ENCODE measurements at places on chromosomes 2 and 18. TPM values are rescaled to one million over a fixed set of nuclear protein-coding genes. Genes with fewer than 3 reads are reported as not detected.
A peak's percentile ranks its signal among the peaks of the same experiment; 100 is the strongest.

CMPK2 gene
- total RNA-seq, result 36.6 TPM

FAM110C gene
- total RNA-seq, result 0.34 TPM

GALR1 gene
- not detected for total RNA-seq

VWA3B gene
- total RNA-seq, result not detected

SIX2 gene
- total RNA-seq, result 1.8 TPM

CPLX4 gene
- total RNA-seq, result not detected

CDKL4 gene
- total RNA-seq, result not detected

CCDC88A gene
- total RNA-seq, result 45.7 TPM

DAW1 gene
- 0.58 TPM for total RNA-seq

GRCh38 chr2:127014630-127015029, 92.3 kb downstream of the BIN1 start:
- peak; percentile 41 for DNase-seq

- DNase-seq, result no peak
Observed at GRCh38 chr2:70513738-70514137, 39.9 kb downstream of the TGFA start.

DNA sequence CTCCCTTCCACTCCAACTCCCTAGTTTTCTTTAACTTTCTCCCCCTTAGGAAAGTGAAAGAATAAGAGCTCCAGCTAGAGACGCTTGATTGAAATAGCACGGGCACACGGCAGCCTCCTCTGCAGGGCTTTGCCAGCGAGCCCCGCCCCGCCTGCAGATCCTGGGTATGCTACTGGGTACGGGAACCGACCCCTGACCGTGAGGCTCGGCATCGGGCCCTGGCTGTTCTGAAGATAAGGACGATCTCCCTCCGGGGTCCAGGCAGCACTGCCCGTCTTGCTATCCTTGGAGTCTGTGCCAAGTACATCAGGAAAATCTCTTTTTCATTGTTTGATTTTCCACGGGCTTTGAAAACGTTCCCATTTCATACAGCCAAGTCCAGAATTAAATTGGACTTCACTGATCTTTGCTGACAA, 284.5 kb downstream of the MTX2 start:
- DNase-seq, result peak; percentile 39

DNA sequence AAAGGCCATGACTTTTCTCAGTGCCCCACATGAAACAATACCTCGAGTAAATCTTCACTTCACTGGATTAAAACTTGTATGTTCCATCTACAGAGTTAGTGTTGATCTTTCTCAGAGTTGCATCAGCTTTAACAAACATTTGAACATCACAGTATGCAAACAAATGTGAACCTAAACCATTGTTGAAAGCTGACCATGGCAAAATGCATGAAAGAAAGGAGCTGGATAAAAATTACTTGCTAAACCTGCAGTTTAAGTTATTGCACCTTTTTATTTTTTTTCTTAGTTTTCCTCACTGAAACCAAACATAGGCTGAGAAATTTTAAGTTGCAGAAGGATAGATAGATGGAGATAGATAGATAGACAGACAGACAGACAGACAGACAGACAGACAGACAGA, 107.2 kb upstream of the UGP2 start:
- no peak for DNase-seq

GRCh38 chr2:200081811-200082210, 126.4 kb downstream of the MAIP1 start:
- DNase-seq, result no peak

DNA sequence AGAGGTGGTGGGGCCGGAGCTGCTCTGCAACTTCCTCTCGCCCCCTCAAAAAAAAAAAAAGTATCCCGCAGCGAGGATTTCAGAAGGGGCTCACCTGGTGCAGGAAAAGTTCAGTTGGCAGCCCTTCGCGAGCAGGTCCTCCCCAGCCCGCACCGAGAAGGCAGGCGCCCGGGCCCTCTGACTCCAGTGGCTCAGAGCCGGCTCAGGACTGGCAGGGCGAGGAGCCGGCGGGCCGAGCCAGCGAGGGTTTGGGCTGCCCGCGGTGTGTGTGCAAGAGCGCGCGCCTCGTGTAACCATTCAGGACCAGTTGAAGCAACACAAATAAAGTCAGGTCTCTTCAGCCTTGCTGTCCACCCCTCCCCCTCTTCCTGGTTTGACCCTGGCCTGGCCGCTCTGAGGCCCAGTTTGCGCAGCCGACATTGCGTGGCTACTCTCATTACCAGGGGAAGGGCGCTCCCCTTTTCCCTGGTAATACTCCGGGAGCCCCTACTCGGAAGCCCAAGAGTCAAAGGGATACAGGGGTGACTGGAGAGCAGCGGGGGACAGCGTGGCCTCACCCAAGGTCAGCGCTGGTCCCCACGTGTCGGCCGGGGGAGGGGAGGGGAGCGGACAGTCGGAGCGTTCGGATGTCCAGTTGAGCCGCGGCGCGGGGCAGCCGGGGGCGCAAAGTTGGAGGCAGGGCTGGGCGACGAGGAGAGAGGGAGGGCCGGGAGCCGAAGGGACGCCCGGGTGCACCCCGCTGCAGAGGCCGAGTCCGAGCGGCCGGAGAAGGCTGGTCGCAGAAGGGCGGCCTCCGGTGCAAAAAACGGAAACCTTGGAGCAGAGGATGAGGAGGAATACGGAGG, 12.3 kb downstream of the EN1 start:
- DNase-seq, result no peak

DNA sequence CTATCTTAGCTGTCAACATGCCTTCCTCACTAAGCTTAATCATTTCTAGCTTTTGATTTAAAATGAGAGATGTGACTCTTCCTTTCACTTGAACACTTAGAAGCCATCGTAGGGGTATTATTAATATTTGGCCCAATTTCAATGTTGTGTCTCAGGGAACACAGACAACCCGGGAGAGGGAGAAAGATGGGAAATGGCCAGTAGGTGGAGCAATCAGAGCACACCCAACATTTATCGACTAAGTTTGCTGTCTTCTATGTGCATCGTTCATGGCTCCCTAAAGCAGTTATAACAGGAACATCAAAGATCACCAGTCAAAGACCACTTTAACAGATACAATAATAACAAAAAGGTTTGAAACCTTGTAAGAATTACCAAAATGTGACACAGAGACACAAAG, 110.2 kb downstream of the OLA1 start:
- no peak for DNase-seq

- no peak for DNase-seq
Observed at GRCh38 chr18:8826971-8827370, 121.6 kb downstream of the MTCL1 start.

DNA sequence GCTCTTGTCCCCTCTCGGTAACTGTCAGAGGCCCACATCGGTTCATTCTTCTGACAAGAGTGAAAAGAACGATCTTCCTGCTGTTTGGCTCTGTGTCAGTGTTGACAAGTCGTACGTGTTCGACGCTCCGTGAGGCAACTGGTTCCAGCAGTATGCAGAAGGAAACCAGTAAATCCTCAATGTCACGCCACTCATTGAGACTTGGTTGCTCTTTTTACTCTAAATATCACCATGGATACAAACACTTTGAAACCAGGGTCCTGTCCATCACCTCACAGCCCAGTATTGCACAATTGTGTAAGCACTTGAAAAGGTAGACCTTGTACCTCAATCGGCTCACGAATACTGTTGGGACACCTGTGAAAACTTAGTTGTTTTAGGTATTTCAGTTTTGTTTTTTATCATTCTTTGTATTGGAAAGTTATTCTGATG, 136.4 kb downstream of the ZNF407 start:
- no peak for DNase-seq

- DNase-seq, result no peak
Observed at GRCh38 chr2:136362676-136363390, 244.9 kb upstream of the CXCR4 start.

- DNase-seq, result no peak
Observed at GRCh38 chr2:192357217-192357616, 162.5 kb upstream of the TMEFF2 start.

DNA sequence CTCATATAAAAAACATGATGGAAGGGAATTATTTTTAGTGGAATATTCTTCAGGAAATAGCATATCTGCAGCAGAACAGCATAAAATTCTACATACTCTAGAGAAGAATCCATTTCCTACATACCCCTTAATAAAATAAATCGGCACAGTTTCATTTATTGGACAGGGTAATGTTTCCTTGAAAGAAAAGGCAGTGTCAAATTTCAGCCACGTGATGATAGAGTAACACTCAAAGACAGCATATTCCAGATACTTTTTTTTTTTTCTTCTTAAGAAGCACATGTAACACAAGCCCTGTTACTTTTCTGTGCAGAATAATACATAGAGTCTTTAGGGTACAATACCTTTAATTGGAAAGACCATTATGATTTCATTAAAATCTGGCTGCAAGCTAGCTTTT, 204.4 kb downstream of the SRBD1 start:
- DNase-seq, result no peak

GRCh38 chr2:222452422-222452950, 28.1 kb downstream of the SGPP2 start:
- DNase-seq, result no peak

GRCh38 chr2:110888411-110888810, 156.0 kb downstream of the ACOXL start:
- DNase-seq, result no peak

GRCh38 chr2:10097352-10098148, 17.3 kb upstream of the CYS1 start:
- DNase-seq, result no peak

GRCh38 chr2:159124441-159124911, 156.0 kb downstream of the TANC1 start:
- peak; percentile 74 for DNase-seq

DNA sequence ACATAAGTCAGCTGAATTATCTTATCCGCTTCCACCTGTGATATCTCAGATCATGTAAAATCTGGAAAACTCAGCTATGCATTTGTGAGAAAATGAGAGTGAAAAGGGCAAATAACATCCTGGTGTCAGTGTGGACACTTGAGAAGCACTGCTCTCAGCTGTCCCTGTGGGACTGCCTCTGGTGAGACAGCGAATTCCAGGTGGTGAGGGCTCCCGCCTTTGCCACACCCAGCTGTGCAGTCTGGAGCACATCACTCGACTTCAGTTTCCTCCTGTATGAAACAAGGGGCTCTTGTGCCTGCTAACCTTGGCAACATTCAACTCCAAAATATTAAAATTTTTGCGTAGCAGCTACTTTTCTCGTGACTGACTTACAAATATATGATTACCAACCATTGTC, 194.9 kb upstream of the BOD1L2 start:
- no peak for DNase-seq

DNA sequence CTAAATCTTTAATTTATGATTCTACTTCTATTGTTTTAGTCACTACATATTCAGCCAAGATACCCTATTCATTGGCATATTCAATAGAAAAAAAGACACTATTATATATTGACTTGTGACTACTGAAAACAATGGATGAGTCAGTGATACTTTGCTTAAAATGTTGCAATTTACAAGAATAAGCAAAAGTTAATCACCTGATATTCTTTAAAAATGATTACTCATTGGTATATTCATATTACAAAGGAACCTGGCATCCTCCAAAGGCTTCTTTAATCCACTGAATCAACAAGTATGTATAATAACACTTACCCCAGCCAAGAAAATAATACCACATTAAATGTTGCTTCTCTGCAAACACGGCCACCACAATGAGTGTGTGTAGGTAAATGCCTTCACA, 87.8 kb downstream of the CALCRL start:
- DNase-seq, result peak; percentile 47
